Brain (organoid and tissue), 16 donors: ENCODE measurements at places on chromosomes 2 and 18.

DNA sequence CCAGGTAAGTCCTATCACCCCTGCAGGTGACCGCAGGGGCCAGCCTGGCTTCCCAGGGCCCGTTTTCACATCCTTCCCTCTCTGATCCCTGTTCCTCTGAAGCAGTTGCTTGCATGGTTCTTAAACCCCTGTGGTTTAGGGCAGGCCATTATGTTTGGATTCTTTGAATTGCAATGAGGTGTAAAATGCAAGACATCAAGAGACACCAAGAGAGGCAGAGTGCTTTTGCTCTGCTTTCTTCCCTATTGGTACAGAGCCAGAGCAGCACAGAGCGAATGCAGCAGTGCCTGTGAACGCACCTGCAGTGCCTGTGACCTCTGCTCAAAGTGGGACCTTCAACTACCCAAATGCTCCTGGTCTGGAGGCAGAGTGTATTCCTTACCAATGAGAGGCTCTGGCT is 7.6 kb downstream of the RFX8 start:
- no peak for DNase-seq

GRCh38 chr18:42374961-42375360 is 419.9 kb downstream of the PIK3C3 start:
- DNase-seq, result no peak

- no peak for DNase-seq
These were observed 7.1 kb downstream of the CKAP2L start for GRCh38 chr2:112757265-112757664.

DNA sequence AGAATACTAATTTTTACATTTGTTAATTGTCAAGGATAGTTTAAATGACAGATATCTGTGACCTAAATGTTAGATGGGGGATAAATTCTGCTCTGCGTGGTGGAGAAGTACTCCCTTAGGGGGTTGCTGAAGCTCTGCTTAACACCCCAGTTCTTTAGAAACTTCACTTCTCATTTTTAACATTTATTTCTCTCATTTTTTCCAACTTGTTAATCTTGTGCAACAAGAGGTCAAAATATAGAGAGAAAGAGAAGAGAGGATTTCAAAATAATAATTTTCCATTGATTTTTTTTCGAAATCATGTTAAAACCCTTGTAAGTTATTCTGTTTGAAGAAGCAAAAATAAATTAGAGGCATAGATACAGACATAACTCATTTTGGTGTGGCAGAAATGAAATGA is 61.3 kb upstream of the SLC8A1 start:
- DNase-seq, result no peak

- DNase-seq, result no peak
These were observed 81.1 kb downstream of the MBOAT2 start for GRCh38 chr2:8922431-8922830.

GRCh38 chr18:66995270-66995669 is 391.4 kb upstream of the CDH19 start:
- no peak for DNase-seq

GRCh38 chr2:84486441-84487115 is 27.5 kb upstream of the SUCLG1 start:
- peak; percentile 56 for DNase-seq

DNA sequence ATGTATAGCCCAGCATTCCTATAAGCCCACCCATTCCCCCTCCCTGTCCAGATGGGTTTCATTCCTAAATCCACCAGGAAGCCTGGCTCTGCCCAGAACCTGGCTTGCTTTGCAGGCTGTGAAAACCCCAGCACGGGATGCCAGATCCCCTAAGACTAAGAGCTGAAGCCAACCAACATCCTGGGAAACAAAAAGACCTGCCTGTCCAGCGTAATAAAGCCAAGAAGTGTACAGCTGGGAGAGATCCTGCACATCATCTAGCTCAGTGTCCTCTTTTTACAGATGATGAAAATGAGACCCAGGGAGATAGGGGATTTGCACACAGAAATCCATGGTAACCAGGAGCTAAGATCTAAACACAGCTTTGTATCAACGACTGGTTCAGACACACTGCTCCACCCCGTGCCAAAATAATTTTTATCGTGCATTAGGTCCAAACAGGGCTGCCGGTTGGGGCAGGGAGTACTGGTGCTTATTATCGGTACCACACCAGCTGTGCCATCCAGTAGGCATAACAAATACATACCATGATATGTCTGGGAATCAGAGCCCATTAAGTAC is 2.9 kb downstream of the RND3 start:
- peak; percentile 78 for DNase-seq

- DNase-seq, result no peak
These were observed 137.4 kb upstream of the SH3BP4 start for GRCh38 chr2:234814374-234814773.

DNA sequence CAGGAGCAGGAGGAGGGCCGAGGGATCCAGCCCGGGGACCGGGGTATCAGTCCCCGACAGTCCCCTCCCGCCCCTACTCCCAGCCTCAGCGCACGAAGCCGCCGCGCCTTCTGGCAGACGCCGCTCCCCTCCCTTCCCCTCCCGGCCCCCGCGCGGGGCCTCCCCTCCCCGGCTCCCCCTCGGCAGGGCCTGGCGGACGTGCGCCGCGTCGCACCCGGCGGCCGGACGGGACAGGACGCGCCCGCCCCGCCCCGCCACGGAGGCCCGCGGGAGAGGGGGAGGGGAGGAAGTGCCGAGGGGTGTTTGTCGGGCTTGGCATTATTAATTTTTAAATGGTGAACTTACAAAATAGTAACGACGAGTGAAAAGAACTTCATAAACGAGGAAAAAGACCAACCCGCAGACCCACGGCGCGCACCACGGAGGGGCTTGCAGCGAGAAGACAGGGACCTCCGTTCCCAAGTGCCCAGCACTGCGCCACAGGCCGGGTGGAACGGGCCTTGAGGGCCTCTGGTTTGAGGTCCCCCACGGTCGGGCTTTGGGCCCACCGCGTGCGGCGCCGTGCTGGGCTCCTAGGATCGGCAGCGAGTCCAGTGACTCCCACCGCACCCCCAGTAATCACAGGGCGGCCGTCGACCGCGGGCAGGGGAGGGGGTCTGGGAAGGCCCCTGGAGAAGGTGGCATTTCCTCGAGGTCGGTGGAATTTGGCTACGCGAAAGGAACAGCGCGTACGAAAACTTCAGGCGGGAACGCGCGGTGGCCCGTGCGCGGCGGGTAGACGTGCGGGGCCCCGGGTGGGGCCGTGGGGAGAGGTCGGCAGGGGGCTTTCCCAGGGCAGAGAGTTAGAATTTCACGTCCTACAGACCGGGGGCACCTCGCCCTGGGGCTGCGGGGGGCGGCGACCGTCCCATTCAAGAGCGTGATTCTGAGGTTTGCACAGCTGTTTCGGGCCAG is 954 bp upstream of the CTDSP1 start:
- DNase-seq, result peak; percentile 30

DNA sequence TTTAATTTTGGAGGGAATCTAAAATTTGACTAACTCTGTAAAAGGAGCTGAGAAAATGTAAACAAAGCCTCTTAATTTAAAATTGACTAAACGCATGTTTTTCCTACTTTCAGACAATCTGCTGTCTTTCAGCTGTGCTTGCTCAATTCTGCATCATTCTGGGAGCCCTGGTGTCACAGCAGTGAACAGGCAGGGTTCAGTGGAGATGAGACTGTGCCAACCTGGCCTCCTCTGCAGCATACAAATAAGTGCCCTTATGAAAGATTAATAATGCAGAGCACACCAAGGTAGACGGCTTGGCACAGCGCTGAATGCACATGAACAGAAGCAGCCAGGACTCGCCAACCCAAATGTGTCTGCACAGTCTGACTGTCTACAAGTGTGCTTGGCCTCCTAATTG is 222.0 kb upstream of the CHAC2 start:
- peak; percentile 90 for DNase-seq

DNA sequence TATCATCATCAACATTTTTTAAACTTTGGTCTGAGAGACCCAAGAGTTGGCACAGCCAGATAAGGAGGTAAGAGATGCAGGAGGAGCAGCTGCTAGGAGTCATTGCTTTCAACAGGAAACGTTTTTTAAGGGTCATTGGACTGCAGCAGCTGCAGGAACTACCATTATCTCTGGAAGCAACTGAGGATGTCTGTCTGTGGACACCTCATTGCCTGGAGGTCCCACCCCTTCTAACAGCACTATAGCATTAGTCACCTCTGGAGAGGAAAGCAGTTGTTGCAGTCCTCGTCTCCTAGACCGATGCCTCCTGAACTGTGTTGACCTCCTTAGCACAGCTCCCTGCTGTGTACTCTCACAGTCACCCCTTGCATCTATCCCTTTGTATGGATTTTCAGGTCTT is 21.5 kb upstream of the FSHR start:
- DNase-seq, result no peak

- DNase-seq, result peak; percentile 33
These were observed 27.2 kb upstream of the EML4 start for GRCh38 chr2:42141687-42142546.

GRCh38 chr2:105746177-105747080 is 1.7 kb downstream of the NCK2 start:
- peak; percentile 52 for DNase-seq

GRCh38 chr2:86625096-86625495 is 1.4 kb upstream of the RNF103 start:
- DNase-seq, result no peak

DNA sequence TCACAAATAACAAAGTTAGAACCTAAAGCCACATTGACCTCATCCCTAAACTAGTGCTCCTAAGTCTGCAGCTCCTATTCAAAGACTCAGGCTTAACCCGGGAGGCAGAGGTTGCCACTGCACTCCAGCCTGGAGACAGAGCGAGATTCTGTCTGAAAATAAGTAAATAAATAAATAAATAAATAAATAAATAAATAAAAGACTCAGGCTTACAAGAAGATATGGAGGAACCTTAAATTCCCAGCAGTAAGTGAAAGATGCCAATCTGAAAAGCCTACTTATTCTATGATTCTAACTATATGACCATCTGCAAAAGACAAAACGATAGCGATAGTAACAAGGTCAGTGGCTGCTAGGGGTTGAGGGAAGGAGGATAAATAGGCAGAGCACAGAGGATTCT is 101.7 kb downstream of the DDX1 start:
- no peak for DNase-seq

DNA sequence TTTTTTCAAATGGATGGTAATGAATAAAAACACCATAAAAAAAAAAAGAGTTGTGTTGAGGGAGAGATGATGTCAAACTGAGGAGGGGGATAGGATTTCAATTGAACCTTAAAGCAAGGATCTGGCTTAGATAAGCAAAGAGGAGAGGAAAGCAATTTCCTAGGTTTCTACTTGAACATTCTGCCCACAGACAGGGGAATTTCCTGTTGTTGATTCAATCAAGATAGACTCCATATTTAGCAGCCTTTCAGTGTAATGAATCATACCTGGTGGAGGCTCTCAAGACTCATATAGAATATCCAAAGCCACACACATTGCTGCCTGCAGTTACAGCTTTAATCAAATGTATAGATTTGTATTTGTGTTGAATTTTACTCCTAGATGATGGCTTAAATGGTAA is 294.4 kb upstream of the PIK3C3 start:
- DNase-seq, result no peak

- DNase-seq, result no peak
These were observed 17.6 kb upstream of the AGFG1 start for GRCh38 chr2:227454323-227454860.

GRCh38 chr2:24174851-24175277 is at the start of gene FAM228A:
TSS of gene FAM228A (plus strand) at chr2:24175053. CDS start at chr2:24175481, 428 bp downstream.
- no peak for DNase-seq

DNA sequence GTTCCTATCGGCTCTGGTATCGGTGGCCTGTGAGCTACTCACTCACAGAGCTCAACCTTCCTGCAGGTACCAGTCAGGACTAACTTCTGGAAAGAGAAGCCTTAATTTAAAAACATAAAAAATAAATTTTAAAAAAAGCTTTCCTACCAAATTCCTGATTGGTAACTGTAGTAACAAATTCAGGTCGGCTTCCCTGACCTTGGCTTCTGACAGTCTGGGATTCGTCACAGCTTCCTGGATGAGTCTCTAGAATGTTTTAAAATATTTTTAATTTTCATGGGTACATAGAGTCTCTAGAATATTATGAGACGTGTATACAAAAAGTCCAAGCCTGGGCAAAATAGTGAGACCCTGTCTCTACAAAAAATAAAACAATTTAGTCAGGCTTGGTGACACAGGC is 45.0 kb upstream of the MTCL1 start:
- no peak for DNase-seq

- no peak for DNase-seq
These were observed 78.9 kb downstream of the CD8B2 start for GRCh38 chr2:106566050-106566449.

GRCh38 chr2:54927085-54927750 is 123.0 kb downstream of the RTN4 start:
- DNase-seq, result no peak

- no peak for DNase-seq
These were observed 474.9 kb downstream of the NRXN1 start for GRCh38 chr2:50556934-50557575.

DNA sequence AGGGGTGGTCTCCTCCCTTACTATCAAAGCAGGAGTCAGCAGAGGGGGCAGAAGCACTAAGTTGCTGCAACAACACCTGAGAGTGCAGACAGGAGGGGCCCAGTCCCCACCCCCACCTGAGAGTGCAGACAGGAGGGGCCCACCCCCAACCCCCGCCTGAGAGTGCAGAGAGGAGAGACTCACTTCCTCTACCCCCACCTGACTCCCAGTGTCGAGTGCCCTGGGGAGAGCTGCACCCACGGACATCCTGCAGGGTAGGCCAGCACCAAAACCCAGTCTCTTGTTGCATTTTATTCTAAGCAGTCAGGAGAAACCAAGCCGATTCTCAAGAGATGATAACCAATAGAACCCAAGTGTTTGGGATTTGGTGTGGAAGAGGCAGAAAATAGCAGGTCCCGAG is 78.4 kb downstream of the NAPG start:
- no peak for DNase-seq

- no peak for DNase-seq
These were observed 136.7 kb downstream of the EML6 start for GRCh38 chr2:54859997-54860701.

GRCh38 chr2:208142240-208142924 is 3.6 kb downstream of the CRYGB start:
- DNase-seq, result peak; percentile 75

DNA sequence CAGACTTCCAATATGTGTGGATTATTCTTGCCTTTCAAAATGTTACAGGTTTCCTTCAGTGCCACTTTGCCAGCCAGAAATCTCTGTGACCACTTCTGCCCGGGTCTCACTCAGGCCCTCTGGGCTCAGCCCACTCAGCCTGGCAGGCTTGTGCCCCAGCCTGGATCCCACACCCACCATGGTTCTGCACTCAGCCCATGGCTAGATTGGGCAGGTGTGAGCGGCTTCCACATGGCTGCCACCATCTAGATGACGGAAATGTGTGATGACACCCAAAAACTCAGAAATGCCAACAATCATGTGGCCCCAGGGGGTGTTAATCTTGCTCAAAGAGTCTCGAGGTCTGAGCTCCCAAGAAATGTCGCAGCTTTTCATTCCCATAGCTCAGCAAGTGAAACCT is 1097.5 kb upstream of the SLC39A10 start:
- no peak for DNase-seq

DNA sequence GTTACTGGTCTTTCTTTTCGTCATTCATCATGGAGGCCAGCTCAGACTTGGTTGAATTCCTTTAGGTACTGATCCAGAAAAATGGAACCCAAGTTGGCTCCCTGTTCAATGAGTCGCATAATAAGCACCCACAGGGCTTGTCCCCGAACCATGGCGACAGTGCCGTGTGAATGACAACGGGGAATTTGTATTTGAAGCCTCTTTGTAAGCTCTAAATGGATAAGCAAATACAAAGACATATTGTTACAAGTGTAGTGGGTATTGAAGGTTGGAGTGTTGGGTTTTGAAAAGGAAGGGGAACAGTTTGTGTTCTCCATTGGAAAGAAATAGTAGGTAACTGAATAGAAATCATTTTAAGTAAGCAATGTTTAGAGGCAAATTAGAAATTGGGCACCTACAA is 288.9 kb downstream of the SLC4A3 start:
- peak; percentile 34 for DNase-seq

GRCh38 chr2:2831633-2832032 is 500.6 kb upstream of the MYT1L start:
- peak; percentile 41 for DNase-seq
